ENCODE measurements at places on chromosomes 12 and 14. TPM values are rescaled to one million over a fixed set of nuclear protein-coding genes. Genes with fewer than 3 reads are reported as not detected.

The KRT7 gene
- 9.4 TPM for total RNA-seq

- no peaks in the 10 kb centered on the region for H3K27me3 ChIP-seq
- H3K36me3 ChIP-seq: peaks cover 6% of the 10 kb centered on the region
- no peaks in the 10 kb centered on the region for H3K4me1 ChIP-seq
- H3K4me3 ChIP-seq: no peak overlapping the region
Observed at GRCh38 chr12:93563807-93564538, 8.5 kb upstream of the SOCS2 start.

- H3K27me3 ChIP-seq: peaks cover 32% of the 10 kb centered on the region
- peak; percentile 71 for DNase-seq
- peaks cover 15% of the 10 kb centered on the region for H3K4me1 ChIP-seq
- peak overlapping the region; percentile 90 for H3K4me3 ChIP-seq
- no peaks in the 10 kb centered on the region for H3K36me3 ChIP-seq
Observed at GRCh38 chr14:23577004-23577681, 1.4 kb downstream of the JPH4 start.

GRCh38 chr12:69686731-69687130 is 12.4 kb downstream of the BEST3 start:
- no peak for DNase-seq
- no peaks in the 10 kb centered on the region for H3K36me3 ChIP-seq
- no peak overlapping the region for H3K4me3 ChIP-seq
- H3K27ac ChIP-seq: no peak overlapping the region
- H3K4me1 ChIP-seq: peaks cover 23% of the 10 kb centered on the region

GRCh38 chr12:129068684-129069083 is 215.4 kb downstream of the GLT1D1 start:
- no peak for DNase-seq
- H3K27ac ChIP-seq: no peak overlapping the region
- no peak overlapping the region for H3K4me3 ChIP-seq
- no peaks in the 10 kb centered on the region for H3K27me3 ChIP-seq
- no peaks in the 10 kb centered on the region for H3K36me3 ChIP-seq

DNA sequence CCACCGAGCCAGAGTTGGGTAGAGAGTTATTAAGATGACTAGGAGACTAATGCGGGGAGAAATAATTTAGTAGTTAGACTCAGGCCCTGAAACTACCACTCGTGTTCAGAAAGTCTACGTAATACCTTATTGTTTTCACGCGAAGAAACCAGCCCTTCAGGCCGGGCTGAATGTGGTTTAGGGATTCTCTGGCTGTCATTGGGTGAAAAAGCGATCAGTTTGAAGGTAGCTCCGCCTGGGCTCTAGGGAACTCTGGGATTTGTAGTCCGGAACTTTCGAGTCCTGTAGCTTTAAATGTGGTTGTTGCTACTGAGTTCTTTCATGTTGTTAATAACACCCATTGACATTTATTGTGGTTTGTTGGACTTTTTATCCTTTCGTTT is 549 bp upstream of the WDR89 start:
- H3K27me3 ChIP-seq: no peaks in the 10 kb centered on the region
- peak overlapping the region; percentile 47 for H3K4me3 ChIP-seq
- H3K27ac ChIP-seq: peak overlapping the region; percentile 26
- peak; percentile 96 for DNase-seq
- H3K36me3 ChIP-seq: no peaks in the 10 kb centered on the region
- no peaks in the 10 kb centered on the region for H3K4me1 ChIP-seq

DNA sequence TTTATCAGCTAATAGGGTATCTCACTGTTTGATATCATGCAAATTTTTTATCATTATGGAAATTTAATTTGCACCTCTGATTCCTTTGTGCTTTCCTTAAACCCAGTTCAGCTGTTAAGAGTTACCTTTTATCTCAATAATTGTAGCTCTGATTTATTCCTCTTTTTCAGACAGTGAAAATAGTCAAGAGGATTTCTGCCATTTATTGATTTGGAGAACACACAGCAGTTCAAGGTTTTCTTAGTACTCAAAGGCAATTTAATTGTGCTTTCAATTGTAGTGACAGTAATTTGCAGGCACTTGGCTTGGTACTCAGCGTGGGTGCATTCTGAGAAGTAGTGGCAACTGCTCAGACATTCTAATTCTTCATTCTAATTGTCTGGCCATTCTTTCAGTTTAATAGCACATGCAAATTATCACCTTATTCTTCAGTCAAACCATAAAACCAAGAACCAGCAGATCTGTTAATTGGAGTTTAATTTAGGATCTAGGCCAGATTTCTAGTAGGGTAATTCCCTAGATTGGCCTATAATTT is 709.3 kb downstream of the RPS29 start:
- no peaks in the 10 kb centered on the region for H3K4me1 ChIP-seq
- H3K27me3 ChIP-seq: no peaks in the 10 kb centered on the region
- H3K36me3 ChIP-seq: no peaks in the 10 kb centered on the region
- H3K4me3 ChIP-seq: no peak overlapping the region

DNA sequence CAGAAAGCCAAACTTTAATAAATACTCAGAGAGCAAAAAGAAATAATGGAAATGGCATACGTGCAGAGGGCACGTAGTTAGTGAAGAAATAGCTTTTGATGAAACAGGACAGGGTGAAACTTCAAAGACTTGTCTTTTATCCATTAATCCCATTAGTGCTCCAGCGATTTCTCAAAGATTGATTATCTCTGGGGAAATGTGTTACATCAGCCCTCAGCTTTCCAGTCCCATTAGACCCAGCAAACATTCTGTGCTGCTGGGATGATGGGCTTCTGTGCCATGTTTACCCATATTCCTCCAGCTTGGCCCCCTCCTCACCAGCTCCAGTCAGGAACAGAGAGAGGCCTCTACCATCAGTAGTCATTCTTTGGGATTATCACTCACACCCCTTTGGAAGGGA is 113.1 kb downstream of the CACNA1C start:
- H3K27ac ChIP-seq: no peak overlapping the region
- no peaks in the 10 kb centered on the region for H3K4me1 ChIP-seq
- DNase-seq: no peak
- no peak overlapping the region for H3K4me3 ChIP-seq
- no peaks in the 10 kb centered on the region for H3K36me3 ChIP-seq

DNA sequence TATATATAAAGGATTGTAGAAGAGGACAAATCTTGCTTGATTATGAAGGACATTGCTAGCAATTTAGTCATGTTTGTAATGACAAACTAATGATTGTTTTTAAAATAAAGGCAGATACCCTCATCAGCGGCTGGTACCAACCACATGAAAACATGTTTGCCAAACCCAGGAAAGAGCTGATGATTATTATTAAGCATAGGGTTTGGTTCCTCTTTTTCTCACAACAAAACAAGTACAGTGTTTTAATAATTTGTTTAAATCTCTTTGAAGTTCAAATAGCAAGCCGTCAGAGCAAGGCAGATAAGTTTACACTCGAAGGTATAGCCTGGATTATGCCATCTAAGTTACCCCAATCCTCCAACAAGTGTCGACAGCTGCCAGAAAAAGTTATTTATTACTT is 5.3 kb upstream of the SINHCAF start:
- no peak overlapping the region for H3K27ac ChIP-seq
- peaks cover 10% of the 10 kb centered on the region for H3K4me1 ChIP-seq
- H3K4me3 ChIP-seq: no peak overlapping the region
- no peaks in the 10 kb centered on the region for H3K27me3 ChIP-seq
- H3K36me3 ChIP-seq: no peaks in the 10 kb centered on the region

- no peak overlapping the region for H3K4me3 ChIP-seq
- H3K27me3 ChIP-seq: no peaks in the 10 kb centered on the region
- no peak for DNase-seq
- no peak overlapping the region for H3K27ac ChIP-seq
- H3K4me1 ChIP-seq: no peaks in the 10 kb centered on the region
- no peaks in the 10 kb centered on the region for H3K36me3 ChIP-seq
Observed at GRCh38 chr12:53887006-53887405, 51.6 kb upstream of the HOXC13 start.

DNA sequence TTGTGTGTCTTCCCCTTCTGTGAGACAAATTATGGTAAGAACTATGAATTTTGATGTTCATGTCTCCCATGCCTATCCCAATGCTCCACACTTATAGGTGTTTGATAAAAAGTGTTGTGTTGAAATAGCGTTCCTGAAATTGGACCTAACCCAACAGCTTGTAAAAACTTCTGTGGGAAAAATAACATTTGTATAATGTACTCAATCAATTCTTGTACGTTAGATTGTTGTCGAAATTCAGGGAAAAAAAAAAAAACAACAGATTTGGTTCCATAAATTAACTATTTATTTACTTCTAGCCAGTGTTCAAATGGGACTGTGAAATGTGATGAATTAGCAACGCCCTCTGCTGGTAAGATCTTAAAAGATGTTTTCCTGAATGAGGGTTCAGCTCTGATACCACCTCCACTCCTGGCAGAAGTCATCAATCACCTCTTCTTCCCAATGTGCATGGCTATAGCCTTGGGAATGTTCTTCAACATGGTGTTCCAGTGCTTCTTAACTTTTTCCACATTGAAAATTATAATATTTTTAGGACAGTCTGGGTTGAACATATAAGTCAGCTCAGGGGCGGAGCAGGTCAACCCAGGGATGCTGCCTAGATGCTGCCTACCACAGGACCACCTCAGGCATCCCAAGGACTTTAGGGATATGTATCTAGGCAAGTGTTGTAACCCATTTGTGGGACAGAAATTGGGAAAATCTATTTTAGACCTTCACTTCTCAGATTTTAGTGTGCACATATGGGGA is 170.6 kb downstream of the OTOGL start:
- DNase-seq: peak; percentile 72
- no peak overlapping the region for H3K4me3 ChIP-seq
- H3K27ac ChIP-seq: no peak overlapping the region
- no peaks in the 10 kb centered on the region for H3K27me3 ChIP-seq
- no peaks in the 10 kb centered on the region for H3K36me3 ChIP-seq
- H3K4me1 ChIP-seq: no peaks in the 10 kb centered on the region

All from GM23338 (cell line).